ENCODE measurements at places on chromosomes 11 and 22.

DNA sequence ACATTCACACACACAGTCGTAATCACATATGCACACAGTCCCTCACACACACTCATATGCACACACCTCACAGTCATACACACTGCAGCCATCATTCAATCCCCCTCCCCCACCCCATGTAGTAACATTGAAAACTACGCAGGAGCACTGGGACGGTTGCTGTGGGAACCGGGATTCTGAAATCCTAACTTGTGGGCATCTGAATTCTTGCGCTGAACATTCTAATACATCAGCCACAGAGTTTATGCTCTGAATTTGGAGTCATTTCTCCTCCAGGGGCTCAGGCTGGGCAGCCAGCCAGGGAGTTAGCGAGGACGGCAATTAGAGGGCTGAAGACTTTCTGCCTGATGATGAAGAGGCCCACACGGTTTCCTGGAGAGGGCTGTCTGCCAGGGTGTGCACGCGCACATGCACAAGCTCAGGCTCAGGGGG lies 32.7 kb downstream of the CD6 start:
- DNase-seq = no peak

- no peak for DNase-seq
Observed at GRCh38 chr22:44145544-44145943, 35.2 kb upstream of the PARVG start.

DNA sequence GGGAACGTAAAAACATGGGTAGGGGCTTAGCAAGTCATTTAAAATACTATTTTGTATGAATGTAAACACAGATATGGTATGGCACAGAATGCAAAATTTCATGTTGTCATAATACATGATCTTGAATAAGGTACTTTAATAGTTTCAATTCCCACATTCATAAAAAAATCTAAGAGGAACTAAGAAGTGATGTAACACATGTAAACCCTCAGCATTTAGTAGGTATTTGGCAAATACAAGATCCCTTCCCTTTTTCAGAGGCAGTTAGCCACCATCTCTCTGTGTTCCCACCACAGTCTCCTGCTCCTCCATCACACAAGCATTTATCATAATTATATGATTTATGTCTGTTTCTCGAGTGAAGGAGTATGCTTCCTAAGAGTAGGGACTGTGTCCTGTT lies 251.8 kb downstream of the TENM4 start:
- DNase-seq = no peak

DNA sequence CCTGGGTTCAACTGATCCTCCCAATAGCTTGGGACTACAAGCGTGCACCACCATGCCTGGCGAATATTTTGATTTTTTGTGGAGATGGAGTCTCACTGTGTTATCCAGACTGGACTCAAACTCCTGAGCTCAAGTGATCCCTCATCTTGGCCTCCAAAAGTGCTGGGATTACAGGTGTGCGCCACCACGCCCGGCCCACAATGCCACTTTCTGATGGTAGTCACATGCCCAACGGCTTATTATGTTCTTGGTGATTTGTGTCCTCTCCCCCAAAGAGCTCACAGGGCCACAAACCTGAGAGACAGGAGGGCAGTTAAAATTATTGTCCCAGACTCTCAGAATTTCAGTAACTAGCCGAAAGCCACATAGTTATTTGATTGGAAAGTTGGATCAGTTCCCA lies 9.6 kb downstream of the GRIK4 start:
- no peak for DNase-seq

- no peak for DNase-seq
Observed at GRCh38 chr11:111526501-111526900, 11.9 kb downstream of the HOATZ start.

- DNase-seq = no peak
Observed at GRCh38 chr11:67230406-67230805, 35.9 kb upstream of the GRK2 start.

GRCh38 chr22:46289244-46289891 lies 7.3 kb upstream of the GTSE1 start:
- no peak for DNase-seq

DNA sequence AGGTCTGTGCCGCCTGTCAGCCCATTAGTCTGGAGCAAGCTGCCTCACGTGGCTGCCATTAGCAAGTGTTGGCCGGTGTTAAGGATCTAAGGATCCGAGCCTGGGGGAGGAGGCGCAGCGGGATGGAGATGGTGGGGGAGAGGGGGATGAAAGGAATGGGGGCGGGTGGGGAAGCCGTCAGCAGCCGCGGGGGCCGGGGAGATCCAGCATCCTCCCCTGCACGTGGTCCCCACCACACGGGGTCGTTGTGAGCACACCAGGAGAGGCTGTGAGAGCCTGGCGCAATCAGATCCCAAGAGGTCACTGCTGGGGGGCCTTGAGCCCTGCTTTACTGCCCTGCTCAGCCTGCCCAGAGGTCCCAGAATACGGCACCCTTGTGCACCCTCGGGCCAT lies 7.3 kb downstream of the CABP7 start:
- DNase-seq = peak; percentile 9

DNA sequence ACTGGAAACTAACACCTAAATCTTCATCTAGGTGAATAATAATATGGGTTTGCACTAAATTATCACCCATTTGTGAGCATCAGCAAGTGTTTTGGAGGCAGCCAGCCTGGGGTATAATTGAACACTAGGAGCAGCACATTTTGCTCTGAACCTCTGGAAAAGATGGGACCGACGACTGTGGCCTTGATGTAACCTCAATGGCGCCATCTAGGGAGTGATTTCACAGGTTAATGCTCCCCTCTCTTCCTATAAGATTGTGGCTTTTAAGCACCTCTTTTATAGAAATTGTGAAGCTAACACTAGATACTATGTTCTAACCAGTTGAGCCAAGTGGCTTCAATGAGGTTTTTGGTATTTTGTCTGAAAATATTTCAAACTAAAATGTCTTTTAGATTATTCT lies 203.7 kb downstream of the NELL1 start:
- no peak for DNase-seq

DNA sequence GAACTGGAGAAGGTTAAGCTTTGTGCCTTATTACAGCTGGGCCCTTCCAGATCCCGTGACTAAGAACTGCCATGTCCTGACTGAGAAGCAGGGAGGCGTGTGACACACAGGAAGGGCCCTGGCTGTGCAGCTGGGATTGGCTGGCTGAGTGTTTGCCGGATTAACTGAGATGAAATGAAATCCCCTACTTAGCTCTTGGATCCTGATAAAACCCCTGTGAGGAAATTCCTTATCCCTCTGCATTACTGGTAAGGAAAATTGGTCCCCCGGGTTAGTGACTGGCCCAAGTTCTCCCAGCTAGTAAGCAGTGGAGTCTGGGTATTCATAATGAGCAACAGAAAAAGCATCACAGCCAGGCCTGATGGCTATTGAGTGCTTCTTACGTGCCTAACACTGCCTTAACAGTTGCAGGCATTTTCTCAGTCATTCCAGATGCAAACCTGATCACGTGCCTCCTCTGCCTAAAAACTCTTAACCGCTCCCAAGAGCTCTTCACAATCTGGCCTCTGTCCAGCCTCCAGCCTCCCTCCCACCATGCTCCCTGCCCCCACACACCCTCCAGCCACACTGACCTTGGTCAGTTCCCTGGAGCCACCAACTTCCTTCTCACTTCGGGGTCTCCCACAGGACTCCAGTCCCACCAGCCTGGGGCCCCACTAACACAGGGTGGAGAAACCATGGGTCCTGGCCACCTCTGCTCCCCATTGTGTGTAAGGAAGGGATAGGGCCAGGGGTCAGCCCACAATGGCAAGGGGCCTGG lies 37.8 kb downstream of the ARRB1 start:
- DNase-seq = no peak

DNA sequence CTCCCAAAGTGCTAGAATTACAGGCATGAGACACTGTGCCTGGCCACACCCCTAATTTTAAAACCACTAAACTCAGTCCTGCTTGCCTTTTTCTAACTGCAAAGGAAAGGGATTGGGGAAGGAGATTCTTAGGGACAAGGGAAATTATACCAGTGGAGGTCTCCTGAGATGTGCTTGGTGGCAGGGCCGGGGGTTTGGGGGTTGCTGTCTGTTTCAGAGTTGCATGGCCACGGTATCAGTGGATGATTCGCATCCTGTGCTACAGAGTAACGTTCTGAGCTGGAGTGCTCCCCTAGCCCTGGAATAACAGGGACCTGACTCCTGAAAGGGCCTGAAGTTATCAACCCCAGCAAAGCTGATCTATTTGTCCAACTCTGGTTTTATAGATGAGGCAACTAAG lies 846 bp upstream of the GPHA2 start:
- DNase-seq = no peak

DNA sequence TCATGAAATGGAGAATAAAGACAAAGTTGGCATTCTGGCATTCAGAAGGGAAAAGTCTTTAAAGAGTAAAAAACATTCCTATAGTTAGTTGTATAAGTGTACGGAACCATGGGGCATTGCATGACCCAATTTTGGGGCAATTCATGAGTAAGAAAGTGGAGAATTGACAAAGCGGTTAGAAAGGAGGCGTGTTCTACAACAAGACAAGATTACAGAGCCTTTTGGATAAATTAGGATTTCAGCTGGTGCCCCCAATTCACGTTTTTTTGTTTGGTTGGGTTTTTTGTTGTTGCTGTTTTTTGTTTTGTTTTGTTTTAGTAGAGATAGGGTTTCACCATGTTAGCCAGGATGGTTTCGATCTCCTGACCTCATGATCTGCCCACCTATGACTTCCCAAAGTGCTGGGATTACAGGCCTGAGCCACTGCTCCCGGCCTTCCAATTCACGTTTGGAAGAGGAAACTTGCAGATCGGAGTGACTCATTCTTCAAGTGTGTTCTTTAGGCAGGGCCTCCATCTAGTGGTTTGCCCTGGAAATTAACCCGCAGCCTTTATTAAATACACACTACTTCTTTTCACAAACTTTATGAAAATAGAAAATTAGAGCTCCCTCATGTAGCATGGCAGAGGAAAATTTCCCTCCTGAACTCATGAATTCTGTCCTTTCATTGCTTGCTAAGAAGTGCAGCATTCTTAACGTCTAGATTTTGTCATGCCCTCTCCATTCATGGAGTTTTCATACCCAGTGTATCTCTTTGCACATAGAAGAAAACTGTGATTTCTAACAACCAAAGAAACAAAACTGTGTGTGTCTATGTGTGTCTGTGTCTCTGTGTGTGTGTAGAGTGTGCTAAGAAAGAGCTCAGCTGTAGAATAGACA lies 118.1 kb downstream of the BBOX1 start:
- DNase-seq = no peak

- no peak for DNase-seq
Observed at GRCh38 chr22:29130476-29130875, 57.6 kb downstream of the KREMEN1 start.

DNA sequence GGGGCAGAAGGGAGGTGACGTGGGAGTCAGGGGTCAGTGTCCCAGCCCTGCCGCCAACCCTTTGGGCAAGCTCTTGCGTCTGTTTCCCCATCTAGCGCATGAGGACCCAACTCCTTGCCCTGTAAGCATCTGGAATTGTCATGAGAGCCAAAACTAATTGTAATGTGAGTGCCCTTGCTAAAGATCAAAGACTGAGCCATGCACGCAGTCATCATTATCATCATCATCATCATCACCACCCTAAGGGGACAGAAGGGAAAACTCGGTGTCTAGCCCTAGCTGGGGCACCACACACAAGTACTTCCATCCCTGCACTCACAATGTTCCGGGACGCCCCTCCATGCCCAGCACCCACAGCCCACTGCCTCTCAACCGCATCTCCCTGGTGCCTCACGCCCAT lies 2.5 kb downstream of the LIF start:
- DNase-seq = no peak

DNA sequence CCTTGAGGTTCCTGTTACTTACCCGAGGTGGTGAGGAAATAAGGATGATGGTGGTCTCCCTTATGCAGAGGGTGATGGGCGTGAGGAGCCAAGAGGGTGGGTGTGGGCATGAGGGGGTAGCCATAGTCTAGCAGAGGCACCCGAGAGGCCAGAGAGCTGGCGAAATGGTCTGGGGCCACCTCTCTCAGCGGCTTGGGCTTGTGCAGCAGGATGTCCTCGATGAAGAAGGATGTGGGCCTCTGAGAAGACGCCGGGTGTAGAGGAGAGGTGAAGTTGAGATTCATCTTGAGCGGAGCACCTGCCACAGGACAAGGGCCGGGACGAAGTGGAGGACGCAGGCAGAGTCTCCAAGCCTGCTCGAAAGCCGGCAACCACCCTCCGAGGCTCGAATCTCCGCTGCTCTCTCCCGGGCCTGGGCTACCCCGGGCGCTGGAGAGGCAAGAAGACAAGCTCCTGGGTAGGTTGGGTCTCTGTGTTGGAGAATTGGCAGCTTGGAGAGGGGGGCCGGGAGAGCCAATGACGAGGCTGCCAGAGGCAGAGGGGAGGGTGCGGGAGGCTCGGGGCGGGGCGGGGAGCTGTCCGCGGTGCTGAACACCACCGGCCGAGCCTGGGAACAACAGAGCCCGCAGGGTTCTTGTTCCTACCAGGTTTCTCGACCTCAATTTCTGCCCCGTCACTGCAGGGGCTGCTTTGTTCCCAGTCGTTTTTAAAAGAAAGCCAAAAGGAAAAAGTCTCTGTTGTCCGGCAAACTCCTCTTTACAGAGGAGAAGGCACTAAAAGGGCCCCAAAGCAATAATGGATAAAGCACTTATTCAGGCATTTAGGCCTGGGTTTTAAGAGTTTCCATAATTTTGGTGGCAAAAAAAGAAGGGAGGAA lies at the start of gene BSX:
TSS of gene BSX (minus strand) at position 447 of the 877 bp plus-strand sequence. CDS start at position 284, 163 bp downstream.
- DNase-seq = peak; percentile 49

- DNase-seq = no peak
Observed at GRCh38 chr22:45268167-45268957, 16.4 kb upstream of the UPK3A start.

GRCh38 chr22:42222140-42222539 lies 48.3 kb downstream of the TCF20 start:
- no peak for DNase-seq

- no peak for DNase-seq
Observed at GRCh38 chr11:93548679-93549319, 5.6 kb upstream of the SMCO4 start.

DNA sequence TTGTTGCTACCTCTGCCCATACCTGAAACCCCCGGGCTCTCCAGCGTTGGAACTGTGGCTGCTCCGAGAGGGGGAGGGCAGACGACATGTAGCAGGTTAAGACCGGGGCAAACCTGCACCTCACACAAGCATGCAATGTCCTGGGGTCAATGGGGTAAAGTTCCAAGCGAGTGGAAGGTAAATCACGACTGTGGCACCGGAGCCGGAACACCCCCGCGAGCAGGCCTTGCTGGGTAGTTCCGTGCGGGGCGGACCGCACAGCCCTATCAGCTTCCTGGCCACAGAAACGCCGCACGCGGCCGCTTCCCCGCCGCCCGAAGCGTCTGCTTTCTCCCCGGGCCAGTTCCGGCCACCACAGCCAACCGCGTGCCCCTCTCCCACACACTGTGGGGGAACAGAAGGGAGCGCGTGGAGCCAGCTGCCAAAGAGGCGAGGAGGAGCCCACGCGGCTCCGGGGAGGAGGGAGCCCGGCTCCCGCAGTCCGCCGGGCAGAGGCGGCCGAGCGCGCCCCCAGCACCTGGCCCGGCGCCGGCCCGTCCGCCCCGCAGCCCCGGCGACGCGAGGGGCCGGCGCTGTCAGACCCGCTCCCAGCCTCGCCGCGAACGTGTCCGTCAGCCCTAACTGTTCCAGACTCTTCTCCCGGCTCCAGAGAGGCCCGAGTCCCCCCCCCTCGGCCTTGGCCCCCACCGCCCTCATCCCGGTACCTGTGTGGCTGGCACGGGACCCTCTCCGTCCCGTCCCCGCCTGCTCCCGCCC lies 1.6 kb downstream of the SPTBN2 start:
- no peak for DNase-seq
